Endothelial cell of umbilical vein (primary cell): ENCODE measurements at places on chromosomes 5 and 9.

- H3K27me3 ChIP-seq = no peaks in the 10 kb centered on the region
- H3K36me3 ChIP-seq = peaks cover 2% of the 10 kb centered on the region
- H3K27ac ChIP-seq = no peak overlapping the region
Measured at GRCh38 chr5:95565280-95565920, 10.5 kb downstream of the ARSK start.

DNA sequence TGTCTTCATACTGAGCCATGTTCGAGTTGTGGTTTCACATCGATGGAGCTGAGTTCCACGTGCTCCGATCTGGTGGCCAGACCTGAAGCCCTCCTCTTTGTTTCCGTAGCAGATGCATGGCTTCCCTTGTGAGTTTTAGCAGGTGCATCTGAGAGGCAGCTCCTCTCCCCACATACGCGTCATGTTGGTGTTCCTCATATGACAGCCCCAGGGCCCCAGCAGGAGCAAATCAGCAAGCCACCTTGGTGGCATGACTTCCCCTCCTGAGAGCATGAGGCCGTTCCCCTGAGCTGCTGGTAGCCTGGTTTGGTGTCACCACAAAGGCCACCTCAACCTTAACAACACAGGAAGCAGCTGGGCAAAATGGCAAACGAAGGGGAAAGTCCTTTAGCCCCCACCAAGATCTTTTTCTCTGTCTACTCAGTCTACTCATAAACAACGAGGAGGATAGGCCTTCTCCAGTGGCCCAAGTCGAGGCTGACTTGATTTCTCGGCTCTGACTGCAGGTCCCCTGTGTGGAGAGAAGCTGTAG, 5.9 kb downstream of the CYFIP2 start:
- no peak overlapping the region for H3K27ac ChIP-seq
- no peaks in the 10 kb centered on the region for H3K4me1 ChIP-seq
- peaks cover 3% of the 10 kb centered on the region for H3K27me3 ChIP-seq
- H3K36me3 ChIP-seq = no peaks in the 10 kb centered on the region

DNA sequence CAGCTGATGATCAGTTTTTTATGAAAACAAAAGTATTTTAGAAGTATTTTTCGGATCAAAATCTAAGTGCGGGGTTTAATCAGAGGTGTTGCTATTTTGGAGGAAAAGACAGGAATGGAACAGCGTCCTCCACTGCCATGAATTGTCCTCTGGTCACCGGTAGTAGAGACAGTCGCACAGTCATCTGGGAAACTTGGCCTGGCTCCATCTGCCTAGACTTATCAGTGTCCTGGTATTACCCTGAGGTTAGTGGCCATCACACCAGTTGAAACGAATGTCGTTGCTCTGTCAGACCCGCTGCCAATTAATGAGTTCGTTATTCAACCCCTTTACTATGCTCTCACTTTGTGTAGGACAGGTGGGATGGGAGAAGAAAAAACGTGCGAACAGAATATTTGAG, 8.2 kb downstream of the TLX3 start:
- H3K36me3 ChIP-seq = no peaks in the 10 kb centered on the region
- H3K27me3 ChIP-seq = peaks cover 87% of the 10 kb centered on the region
- DNase-seq = no peak
- peaks cover 2% of the 10 kb centered on the region for H3K4me1 ChIP-seq

GRCh38 chr5:32709750-32710549, 1.2 kb upstream of the NPR3 start:
- H3K4me1 ChIP-seq = peaks cover 11% of the 10 kb centered on the region
- H3K27me3 ChIP-seq = peaks cover 29% of the 10 kb centered on the region
- no peaks in the 10 kb centered on the region for H3K36me3 ChIP-seq
- H3K27ac ChIP-seq = no peak overlapping the region
- DNase-seq = peak; percentile 75

GRCh38 chr5:25414742-25415141, 770.0 kb upstream of the CDH10 start:
- no peaks in the 10 kb centered on the region for H3K27me3 ChIP-seq
- no peak overlapping the region for H3K4me3 ChIP-seq
- H3K36me3 ChIP-seq = no peaks in the 10 kb centered on the region
- H3K27ac ChIP-seq = no peak overlapping the region
- H3K4me1 ChIP-seq = no peaks in the 10 kb centered on the region

GRCh38 chr5:40312205-40312604, 367.5 kb upstream of the PTGER4 start:
- H3K27me3 ChIP-seq = no peaks in the 10 kb centered on the region
- no peak overlapping the region for H3K27ac ChIP-seq
- DNase-seq = no peak
- H3K4me1 ChIP-seq = no peaks in the 10 kb centered on the region

DNA sequence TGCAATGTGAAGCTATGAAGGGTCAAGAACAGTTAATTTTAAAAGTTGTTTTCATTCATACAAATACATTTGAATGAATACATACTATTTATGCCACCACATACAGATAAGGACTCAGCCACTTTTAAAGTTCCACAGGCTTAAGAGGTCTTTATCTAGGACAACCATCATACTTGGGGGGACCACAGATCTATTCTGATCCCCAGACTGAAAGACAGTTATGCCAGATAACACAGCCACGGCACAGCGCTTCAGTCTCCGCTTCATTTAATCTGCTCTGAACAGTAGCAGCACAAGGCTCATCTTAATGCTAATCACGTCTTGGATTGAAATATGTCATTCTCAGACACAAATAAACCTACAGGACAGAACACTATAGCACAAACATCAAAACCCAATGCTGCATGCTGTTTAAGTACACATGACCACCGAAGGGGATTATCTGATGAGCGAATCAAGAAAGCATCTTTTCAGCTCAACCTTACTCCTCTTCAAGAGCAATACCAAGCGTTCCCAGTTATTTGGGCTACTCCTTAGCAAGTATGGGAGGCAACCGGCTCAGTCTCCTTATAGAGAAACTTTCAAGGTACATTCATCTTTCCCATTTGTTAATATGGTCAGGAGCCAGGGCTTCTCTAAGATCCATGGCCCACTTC, 33.3 kb downstream of the PUM3 start:
- no peak overlapping the region for H3K27ac ChIP-seq
- H3K4me1 ChIP-seq = no peaks in the 10 kb centered on the region
- H3K27me3 ChIP-seq = no peaks in the 10 kb centered on the region
- H3K36me3 ChIP-seq = peaks cover 24% of the 10 kb centered on the region
- no peak for DNase-seq

DNA sequence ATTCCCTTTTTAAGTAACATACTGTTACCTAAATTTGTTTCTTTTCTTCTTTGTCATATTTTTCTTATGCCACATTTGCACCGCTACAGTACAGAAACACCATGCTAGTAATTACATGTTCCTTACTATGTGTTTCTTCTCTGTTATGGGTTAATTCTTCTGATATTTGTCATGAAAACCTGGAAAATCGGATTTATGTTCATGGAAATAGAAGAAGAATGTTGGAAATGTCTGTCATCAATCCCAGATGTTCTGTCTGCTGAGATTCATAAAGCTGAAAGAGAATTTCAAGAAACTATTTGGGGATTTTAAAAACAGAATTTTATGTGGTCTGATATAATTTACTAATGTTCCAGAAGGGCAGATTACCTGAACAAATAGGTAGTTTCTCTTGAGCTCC, 305.2 kb upstream of the NREP start:
- no peaks in the 10 kb centered on the region for H3K4me1 ChIP-seq
- no peak overlapping the region for H3K4me3 ChIP-seq
- H3K27ac ChIP-seq = no peak overlapping the region

DNA sequence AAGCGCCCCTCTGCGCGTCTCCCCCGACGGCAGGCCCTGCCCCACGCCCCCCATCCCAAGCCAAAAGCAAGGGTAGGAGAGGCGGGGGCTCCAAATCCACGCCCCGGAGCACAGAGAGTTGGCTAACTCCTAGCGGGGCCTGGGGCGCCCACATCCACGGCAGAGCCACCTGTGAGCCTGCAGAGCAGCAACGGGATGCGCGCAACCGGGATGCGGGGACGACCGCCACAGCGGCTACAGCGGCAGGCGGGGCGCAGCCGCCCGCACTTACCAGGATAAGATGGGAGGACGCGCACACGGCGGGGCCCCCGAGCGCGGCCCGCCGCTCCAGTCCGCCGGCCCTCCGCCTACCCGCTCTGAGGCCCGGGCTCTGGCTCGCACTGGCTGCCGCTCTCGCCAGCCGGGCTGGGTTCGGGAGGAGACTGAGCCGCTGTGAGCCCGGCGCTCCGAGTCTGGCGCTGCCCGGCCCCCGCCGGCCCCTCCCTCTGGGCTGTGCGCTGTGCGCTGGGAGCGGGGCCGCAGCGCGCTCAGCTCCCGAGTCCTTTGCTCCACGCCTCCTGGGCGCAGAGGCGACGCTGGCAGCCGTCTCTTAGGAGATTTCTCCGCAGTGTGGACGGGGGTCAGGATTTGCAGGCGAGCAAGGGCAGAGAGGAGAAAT, at the start of gene SLC24A2:
Gene SLC24A2 (minus strand): TSS at position 424 of the 658 bp plus-strand sequence.
- no peak within 1 kb of the TSS for H3K27ac ChIP-seq
- H3K4me1 ChIP-seq = no peaks in the 10 kb centered on the region
- DNase-seq = no peak
- H3K4me3 ChIP-seq = no peak within 1 kb of the TSS
- H3K36me3 ChIP-seq = no peaks in the 10 kb centered on the region
- peaks cover 29% of the 10 kb centered on the region for H3K27me3 ChIP-seq

DNA sequence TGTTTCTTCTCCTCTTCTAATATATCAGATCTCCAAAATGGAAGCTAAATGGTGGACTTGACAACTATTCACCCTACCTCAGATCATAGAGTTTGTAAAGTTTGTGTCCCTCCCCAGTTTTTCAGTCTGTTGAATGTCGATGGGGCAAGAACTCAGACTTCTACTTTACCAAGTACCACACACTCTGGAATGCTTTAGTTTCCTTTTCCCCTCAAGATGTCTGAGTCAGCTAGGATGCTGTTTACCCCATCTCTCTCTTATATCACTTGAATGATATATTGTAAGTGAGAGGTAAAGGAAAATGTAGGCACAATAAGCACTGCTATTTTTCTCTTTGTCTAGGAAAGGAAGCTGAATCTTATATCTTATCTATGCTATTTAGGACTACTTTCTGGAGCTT, 25.9 kb upstream of the TAL2 start:
- H3K4me3 ChIP-seq = no peak overlapping the region
- DNase-seq = peak; percentile 15
- no peaks in the 10 kb centered on the region for H3K4me1 ChIP-seq
- H3K27ac ChIP-seq = no peak overlapping the region
- no peaks in the 10 kb centered on the region for H3K27me3 ChIP-seq

DNA sequence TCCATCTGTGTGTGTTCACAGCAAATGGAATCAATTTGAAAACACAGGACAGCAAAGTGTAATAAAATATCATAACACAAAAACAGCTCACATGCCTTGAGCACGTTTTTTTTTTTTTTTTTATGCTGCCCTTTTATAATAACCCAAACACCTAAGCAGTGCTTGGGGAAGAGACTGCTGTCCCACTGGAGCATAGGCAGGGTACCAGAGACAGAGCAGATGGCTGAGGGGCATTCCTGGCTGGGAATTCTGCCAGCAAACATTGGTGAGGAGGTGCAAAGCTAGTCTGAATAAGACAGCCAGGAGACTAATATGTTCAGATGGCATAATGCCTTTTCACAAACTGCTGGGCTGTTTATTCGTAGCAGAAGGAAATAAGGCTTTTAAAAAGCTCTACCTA, 58.1 kb upstream of the SV2C start:
- H3K27ac ChIP-seq = no peak overlapping the region
- no peak overlapping the region for H3K4me3 ChIP-seq
- no peaks in the 10 kb centered on the region for H3K4me1 ChIP-seq
- H3K36me3 ChIP-seq = no peaks in the 10 kb centered on the region

DNA sequence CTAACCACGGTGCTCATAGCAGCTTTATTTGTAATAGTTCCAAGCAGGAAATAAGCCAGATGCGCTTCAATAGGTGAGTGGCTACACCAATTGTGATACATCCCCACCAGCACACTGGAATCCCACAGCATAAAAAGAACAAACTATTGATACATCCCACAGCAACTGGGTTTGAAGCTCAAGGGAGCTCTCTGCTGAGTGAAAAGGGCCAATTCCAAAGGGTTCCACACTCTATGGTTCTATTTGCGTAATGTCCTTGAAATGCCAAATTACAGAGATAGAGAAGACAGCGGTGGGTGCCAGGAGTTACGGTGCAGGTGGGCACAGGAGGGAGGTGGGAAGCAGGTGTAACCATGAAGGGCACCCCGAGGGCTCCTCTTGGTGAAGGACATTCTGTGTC, 155.3 kb upstream of the PPP1R26 start:
- no peaks in the 10 kb centered on the region for H3K27me3 ChIP-seq
- H3K36me3 ChIP-seq = no peaks in the 10 kb centered on the region
- no peak overlapping the region for H3K27ac ChIP-seq
- no peak for DNase-seq

DNA sequence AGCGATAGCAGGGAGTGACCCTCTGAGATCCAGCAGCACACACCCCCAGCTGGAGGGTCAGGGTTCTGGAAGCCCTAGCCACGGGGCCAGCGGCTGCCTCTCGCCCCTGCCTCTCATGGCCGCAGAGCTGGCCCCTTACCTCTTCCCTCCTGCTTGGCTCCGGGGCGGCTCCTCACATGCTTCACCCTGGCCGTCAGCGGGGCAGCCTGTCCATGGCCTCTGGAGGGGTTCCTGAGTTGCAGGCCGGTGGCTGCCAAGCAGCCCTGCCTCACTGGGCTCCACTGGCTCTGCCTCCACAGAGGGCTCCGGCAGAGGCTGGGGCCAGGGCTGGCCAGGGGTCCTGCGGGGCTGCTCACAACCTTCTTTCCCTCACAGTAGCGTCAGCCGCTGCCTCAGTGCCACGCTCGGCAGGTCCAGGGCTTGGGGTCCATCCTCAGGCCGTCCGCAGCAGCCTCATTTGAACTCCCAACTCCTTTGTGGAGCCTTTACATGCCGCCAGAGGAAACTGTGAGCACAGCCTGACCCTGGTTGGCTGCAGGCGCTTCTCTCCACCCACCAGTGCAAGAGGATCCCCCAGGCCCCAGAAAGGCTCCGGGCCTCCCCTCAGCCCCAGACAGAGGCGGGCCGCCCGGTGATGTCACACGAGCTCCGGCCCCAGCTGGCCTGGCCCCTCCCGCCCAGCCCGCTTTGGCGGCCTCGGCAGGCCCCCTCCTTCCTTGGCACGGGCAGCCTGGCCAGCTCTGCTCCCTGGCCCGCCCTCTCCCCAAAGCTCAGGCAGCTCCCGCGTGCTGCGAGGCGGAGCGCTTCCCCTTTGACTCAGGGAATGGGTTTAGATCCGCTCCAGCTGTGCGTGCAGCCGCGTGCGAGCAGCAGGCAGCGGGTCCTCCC, at the start of gene ANGPTL2:
Gene ANGPTL2 (minus strand): TSS at position 460 of the 888 bp plus-strand sequence. CDS start 13,904 bp downstream, outside the sequence.
- peak within 1 kb of the TSS; percentile 70 for H3K27ac ChIP-seq
- peaks cover 16% of the 10 kb centered on the region for H3K4me1 ChIP-seq
- peaks cover 1% of the 10 kb centered on the region for H3K27me3 ChIP-seq
- peak; percentile 94 for DNase-seq
- H3K36me3 ChIP-seq = no peaks in the 10 kb centered on the region

GRCh38 chr9:19028835-19029451, 4.1 kb downstream of the SAXO1 start:
- H3K4me1 ChIP-seq = no peaks in the 10 kb centered on the region
- H3K36me3 ChIP-seq = no peaks in the 10 kb centered on the region
- H3K27me3 ChIP-seq = no peaks in the 10 kb centered on the region
- DNase-seq = peak; percentile 59
- no peak overlapping the region for H3K4me3 ChIP-seq
- H3K27ac ChIP-seq = no peak overlapping the region
